WERI-Rb-1 (cell line): ENCODE measurements at places on chromosomes 6 and 20.

GRCh38 chr6:75913040-75913439, 159.4 kb downstream of the IMPG1 start:
- DNase-seq = no peak

DNA sequence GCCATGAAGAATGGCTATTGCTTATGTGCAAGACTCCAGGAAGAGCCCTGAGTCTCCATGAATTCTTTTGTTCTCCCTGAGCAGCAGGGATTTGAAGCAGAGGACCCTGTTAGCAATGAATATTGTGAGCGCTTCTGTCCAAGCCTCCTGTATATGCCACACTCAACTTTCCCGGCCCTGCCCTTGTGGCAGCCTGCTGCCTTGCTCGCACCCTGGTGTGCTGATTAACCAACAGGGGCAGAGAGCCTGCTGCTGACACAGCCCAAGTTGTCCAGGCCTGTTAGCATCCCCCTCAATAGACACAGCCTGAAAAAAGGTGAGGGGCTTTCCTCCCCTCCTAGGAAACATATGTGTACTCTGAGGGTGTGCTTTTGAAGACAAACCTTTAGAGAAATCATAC, 131.4 kb downstream of the BMP2 start:
- DNase-seq = no peak

- no peak for DNase-seq
Measured at GRCh38 chr6:15689586-15690482, 27.0 kb upstream of the DTNBP1 start.

GRCh38 chr6:97282238-97282725, 734 bp downstream of the MMS22L start:
- DNase-seq = no peak

DNA sequence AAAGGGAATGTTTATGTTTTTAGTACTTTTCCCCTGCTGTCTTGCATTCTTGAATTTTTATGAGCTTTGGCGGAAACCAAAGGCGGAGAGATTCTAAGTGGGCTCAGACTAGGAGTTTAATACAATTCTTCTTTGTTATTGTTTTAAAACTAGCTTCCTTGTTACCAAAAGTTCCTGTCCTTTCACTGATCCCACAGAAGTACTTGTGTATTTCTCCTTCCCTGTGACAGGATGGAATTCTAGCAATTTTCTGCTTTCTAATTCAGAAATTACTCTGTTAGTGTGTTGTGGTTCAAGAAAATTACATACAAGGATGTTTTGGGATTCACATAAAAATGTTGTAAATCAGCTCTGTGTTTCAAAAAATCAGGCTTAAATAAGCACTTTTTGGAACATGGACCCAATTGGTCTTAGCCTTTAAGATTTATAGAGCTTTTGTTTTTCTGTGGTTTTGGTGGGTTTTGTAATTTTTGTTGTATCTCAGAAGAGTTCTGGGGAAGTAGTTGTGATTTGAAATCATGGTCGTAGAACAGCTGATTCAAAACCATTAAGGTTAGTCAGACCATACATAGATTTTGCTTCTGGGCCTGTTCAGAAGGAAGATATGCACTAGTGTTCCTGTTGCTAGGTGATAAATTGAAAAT, 17.6 kb upstream of the CTAGE9 start:
- DNase-seq = no peak

DNA sequence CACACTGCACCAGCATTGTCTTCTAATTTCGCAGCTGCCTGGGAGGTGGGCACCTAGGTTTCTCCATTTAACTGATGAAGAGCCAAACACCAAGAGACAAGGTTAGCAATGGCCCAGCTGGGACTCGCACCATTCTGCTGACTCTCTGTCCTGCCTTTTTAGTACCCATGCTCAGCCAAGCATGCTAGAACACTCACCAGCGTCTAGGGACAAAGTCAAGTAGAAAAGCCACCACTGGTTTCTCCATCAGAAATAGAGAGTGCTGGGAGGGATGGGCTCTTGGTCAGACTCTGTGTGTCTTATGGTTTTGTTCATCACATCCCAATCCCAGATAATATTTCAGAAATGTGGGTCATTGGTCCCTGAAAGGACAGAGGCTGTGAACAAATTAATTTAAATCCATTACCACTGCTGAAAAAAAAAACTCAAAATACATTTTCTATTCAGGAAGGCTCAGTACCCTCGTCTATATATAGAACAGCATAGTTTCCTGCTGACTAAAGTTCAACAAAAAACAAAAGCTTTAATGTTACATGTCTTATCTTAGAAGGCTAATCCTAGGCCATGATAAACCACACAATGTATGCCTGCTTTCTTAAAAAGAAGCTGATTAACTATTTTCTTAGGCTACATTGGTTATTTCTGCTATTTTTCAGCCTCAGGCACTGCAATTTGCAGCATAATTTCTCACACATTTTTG, 111.0 kb downstream of the TBC1D7 start:
- DNase-seq = no peak

- no peak for DNase-seq
Measured at GRCh38 chr6:125392682-125393081, 90.9 kb upstream of the HDDC2 start.

DNA sequence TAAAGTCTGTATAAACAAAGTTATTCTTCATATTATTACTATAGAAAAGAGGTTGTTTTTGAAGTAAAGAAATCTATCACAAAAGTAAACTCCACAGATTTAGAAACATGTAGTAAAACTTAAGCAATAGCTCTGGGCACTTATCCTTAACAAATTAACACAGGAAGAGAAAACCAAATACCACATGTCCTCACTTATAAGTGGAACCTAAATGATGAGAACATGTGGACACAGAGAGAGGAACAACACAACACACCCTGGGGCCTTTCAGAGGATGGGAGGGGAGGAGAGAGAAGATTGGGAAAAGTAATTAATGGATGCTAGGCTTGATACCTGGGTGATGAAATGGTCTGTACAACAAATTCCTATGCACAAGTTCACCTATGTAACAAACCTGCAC, 57.2 kb downstream of the C6orf58 start:
- no peak for DNase-seq

DNA sequence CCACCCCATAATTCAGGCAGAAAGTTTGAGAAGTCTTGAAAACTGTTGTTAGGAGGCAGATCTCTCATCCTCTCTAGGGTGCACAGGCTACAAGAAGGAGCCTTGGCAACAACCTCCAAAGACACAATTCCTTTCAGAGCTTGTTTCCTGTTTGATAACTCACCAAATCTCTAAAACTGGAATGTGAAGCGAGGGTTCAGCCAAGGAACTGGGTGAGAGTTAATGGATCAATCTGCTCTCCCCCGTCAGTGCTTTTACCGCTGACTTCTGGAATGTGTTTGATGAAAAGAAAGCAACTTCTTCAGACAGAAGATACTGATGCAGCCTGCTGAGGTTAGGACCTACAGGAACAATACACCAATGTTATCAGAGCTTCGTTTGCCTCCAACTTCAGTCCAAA, 171.8 kb upstream of the BMP2 start:
- DNase-seq = no peak

- no peak for DNase-seq
Measured at GRCh38 chr6:134733801-134734200, 216.1 kb downstream of the ALDH8A1 start.

DNA sequence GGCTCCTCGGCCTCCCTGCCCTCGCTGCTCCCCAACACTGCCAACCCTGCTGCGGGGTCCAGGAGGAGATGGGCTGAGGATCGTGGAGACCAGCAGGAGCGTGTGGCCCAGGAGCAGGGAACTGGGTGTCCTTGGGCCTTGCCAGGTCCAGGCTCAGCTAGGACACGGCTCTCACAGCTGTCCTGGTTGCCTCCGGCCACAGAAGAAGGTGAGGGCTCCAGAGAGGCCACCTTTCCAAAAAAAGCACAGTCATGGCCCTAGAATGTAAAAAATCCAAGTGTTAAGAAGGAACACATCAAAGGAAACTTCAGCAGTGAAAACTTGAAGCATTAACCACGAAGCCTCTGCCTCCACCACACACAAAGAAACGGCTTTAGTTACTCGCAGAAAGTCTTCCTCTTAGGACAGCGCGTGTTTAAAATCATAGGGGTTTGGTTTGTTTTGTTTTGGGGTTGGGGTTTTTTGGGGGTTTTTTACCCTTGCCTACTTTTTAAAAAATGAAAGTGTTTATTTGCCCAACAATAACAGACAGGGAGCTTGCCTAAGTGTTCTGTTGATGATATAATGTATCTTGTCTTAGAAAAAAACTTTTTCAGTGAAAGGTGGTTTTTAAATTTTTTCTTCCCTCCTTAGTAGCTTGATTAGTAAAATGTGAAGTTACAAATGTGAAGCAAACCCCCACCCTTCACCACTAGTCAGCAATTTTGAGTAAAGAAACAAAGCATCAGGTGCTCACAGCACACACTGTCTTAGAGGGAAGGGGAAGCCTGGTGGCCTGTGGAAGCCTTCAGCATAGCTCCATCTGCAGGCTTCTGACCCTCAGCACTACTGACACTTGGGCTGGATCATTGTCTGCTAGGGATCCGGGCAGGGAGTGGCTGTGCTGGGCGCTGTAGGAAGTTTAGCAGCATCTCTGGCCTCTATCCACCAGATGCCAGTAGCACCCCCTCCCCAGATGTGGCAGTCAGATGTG, 60.0 kb downstream of the PTPN1 start:
- DNase-seq = peak; percentile 24

DNA sequence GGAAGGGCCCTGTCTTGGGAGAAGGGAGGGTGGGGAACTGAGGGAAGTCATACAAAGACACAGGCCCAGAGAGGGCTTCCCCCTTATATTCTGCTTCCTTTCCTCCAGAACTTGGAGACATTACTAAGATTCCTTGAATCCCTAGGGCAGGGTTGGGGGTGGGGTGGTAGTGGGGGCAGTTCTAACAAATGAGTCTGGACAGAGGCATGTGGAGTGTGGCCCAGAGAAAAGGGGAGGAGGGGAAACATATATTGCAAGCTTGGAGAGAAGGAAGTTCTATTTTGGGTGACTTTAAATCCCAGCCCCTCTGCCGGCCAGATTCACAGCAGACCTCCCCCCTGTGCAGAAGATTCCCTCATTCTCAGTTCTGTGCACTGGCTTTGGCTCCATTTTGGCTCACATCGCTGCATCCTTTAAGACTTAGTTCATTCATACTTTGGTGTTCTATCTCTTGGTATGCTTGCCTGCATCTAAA, 43.7 kb downstream of the DAAM2 start:
- DNase-seq = no peak
